Spinal cord (tissue), 10 donors: ENCODE measurements at places on chromosomes 2 and 18.
A peak's percentile ranks its signal among the peaks of the same experiment; 100 is the strongest.

DNA sequence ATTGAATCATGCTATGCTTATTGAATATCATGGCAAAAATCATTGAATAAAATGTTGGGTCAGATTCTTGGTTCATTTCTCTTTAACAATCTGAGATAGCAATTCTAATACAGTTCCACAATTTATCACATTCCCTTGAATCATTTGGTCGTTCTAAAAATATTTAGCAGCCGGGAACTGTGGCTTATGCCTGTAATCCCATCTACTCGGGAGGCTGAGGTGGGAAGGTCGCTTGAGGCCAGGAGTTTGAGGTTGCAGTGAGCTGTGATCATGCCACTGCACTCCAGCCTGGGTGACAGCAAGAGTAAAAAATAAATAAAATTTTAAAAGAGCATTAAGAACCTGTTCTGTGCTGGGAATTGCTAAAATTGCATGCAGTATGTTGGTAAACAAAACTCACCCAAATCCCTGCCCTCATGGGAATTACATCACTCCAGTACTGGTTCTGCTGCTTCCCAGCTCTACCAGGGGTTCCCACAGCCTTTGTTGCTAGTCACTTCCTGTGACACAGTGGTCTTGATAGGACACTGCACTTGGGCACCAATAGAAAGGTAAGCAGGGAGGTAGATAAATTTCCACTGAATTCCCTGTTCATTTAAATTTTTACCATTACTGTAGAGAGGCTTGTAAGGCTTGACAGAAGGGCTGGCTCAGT, 200.4 kb downstream of the CTNNA2 start:
- no peak for DNase-seq

DNA sequence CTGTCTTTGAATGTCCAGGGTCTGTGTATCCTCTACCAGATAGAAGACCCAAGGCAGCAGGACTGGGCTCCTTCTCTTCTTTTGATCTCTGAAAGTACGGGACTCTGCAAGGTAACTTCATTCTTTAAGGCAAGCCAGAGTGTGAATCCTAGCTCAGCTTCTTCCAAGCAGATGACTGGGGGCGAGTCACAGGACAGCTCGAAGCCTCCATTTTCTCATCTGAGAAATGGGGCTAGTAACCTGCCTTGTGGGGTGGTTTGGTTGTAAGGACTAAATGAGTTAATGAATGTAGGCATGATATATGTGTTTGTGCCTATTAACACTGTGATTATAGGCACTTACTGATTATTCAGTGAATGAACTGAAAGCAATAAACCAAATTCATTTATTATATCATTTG, 46.7 kb downstream of the DGKD start:
- no peak for DNase-seq

- no peak for DNase-seq
Observed at GRCh38 chr18:58562146-58562998, 66.5 kb downstream of the ALPK2 start.

- no peak for DNase-seq
Observed at GRCh38 chr2:169139993-169140767, 70.8 kb downstream of the DHRS9 start.

GRCh38 chr2:60366135-60366712, 187.2 kb downstream of the BCL11A start:
- no peak for DNase-seq

DNA sequence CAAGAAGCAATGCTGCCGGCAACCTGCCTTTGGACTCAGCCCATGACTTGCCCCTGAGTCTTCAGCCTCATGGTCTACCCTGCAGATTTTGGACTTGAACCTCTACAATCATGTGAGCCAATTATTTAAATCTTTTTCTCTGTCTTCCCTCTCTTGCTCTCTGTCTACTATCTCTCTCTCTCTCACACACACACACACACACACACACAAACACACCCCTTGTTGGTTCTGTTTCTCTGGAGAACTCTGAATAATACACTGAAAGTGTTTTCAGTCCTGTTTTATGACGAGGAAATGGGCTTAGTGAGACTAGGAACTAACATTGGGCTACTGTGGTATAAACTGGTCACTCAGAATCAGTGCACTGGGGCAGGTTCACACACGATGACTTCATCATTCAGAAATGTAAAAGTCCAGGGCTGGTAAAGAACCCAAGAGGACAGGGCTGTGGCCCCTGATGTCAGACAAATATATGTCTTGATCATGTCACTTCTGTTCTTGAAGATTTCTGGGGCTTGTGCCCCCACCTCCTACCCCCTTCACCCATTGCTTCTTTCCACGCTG, 266.1 kb upstream of the SIX2 start:
- no peak for DNase-seq

GRCh38 chr2:173235947-173236803, 118.5 kb upstream of the CDCA7 start:
- no peak for DNase-seq

- no peak for DNase-seq
Observed at GRCh38 chr18:56804395-56804794, 153.2 kb downstream of the WDR7 start.

- DNase-seq = peak; percentile 97
Observed at GRCh38 chr2:239596253-239596652, 195.4 kb upstream of the HDAC4 start.

GRCh38 chr2:37985333-37985732, 60.2 kb downstream of the RMDN2 start:
- no peak for DNase-seq

GRCh38 chr2:72788756-72789155, 37.1 kb downstream of the EXOC6B start:
- DNase-seq = no peak

- DNase-seq = no peak
Observed at GRCh38 chr2:121372082-121372481, 87.1 kb upstream of the TFCP2L1 start.

DNA sequence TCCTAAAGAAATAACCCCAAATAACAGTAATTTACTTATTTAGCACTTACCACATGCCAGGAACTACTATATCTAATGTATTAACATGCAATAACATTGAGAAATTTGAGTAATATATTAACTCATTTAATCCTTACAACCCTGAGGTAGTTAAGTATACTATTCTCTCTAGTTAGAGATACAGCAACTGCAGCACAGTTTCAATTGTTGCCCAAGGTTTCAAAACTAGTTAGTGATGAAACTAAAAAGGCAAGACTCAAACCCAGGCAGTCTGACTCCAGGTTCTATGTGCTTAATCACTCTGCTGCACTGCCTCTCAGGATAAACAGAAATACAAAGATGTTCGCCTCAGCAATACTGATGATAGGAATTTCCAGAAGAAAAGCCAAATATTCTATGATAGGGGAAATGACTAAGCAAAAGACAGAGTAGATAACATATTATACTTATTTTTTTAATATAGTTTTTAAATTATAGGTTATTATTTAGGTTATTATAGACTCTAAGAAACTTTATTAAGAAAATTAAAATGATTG, 88.0 kb downstream of the SS18 start:
- no peak for DNase-seq

GRCh38 chr2:85826990-85827878, 61.6 kb downstream of the ST3GAL5 start:
- no peak for DNase-seq

DNA sequence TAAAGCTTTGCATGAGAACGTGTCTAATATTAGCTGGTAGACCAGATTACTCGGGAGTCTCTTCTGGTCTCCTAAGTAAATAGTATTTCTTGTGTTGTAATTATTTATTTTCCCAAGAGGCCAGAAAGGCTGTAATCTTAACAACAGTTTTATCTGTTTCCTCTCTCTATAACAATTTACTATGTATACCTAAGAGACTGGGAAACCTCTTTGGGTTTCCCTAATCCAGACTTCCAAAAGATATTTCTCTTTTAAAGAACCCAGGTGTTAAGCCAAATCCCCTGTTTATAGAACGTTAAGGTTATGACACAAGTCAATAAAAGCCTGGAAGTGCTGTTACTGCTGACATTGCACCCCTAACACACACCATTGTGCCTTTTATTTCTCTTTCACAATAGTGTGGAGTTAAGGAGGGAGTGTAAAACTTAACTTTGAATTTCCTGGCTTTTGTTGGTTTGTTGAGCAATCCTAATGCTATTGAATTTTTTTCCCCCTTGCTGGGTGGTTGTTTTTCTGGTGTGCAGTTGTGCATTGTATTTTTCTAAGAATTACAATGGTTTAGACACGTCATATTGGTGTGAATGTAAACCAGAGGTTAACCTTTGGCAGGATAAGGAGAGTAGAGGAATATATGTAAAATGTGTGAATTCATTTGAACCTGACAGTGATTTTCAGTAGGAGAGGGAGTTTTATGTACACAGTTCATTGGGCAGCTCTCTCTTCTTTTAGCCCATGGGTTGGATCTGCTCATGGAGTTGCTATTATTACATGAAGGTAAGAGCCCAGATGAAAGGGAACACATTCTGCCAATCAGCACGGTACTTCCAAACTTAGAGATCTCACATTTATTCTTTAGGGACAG, 192.8 kb downstream of the MTX2 start:
- DNase-seq = no peak
